Stimulated activated CD4-positive, alpha-beta T cell treated with anti-CD3 and anti-CD28 coated beads, Interleukin-12 subunit alpha, Interleukin-12 subunit beta, amount 100 ng/mL, for 24 hours (primary cell): ENCODE measurements at places on chromosomes 2 and 18.

GRCh38 chr2:225400060-225400511 is 576 bp downstream of the NYAP2 start:
- DNase-seq, result no peak

- no peak for DNase-seq
Observed at GRCh38 chr2:179235463-179236108, 29.0 kb downstream of the SESTD1 start.

DNA sequence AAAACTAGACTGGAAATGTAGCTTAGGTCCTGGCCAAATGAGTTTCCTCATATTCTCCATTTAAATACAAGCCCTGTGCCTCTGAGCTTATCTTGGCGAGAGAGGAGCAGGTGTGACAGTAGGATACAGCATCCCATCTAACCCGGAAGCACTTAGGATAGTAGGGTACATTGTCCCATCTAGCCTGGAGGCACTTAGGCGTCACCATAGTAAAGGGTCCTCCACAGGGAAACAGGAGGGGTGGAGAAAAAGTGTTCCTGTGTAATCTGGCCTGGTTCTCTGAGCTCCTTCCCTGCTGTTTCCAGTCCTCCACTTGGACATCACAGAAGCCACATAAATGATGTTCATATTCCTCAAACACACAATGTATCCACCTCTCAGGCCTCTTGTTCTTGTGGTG is 301.4 kb downstream of the GALR1 start:
- no peak for DNase-seq

- no peak for DNase-seq
Observed at GRCh38 chr2:238790833-238791230, 57.1 kb upstream of the TWIST2 start.

DNA sequence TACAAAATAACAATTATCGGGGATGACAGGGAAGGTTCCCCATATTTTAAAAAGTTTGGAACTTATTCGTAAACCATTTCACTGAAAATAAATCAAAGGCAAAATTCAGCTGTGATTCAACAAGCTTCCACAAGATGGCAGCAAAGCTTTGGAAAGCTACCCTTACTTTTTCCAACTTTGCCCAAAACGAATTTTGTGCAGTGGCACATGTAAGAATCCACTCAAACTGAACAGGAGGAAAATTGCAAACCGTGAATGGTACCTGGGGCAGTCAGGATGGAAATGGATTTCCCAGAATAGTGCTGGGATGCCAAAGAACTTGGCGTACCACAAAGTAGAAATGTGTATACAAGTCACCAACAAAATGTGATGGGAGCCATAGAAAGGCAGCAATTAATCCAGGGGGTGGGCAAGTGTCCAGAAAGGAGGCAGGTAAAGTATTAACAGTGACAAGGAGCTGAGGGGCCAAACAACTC is 10.7 kb downstream of the RPL31 start:
- no peak for DNase-seq

- DNase-seq, result no peak
Observed at GRCh38 chr18:8300751-8301410, 308.4 kb upstream of the RAB12 start.

- no peak for DNase-seq
Observed at GRCh38 chr2:15793978-15794377, 146.4 kb upstream of the MYCN start.

- DNase-seq, result no peak
Observed at GRCh38 chr2:62110415-62111025, 85.4 kb upstream of the B3GNT2 start.

- no peak for DNase-seq
Observed at GRCh38 chr2:109377976-109378375, 235.8 kb downstream of the SEPTIN10 start.

DNA sequence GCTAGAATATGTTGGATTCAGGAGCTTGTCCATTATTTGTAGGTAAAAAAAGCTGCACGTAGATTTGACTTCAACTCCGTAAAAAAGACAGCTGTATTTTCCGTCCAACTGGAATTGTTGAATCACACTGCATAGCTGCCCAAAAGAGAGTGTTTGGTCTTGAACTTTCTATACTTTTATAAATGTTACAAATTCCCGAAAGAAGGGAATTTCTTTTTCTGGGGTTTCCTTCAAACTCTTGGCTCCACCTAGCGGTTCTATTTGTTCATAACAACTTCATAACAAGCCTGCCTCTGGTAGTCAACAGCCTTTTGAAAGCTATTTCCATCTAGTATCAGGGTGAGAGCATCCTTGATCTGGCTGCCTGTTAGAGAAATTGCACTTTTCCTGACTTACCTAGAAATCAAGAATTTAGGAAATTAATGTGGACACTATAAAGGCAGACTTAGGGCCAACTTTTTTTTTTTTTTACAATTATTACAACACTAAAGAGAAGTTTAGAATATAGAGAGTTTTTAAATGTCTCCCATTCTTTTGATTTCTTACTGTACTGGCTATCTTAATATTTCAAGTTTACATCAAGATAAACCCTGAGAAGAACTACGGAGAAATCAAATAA is 48.1 kb downstream of the TMEM185B start:
- no peak for DNase-seq

DNA sequence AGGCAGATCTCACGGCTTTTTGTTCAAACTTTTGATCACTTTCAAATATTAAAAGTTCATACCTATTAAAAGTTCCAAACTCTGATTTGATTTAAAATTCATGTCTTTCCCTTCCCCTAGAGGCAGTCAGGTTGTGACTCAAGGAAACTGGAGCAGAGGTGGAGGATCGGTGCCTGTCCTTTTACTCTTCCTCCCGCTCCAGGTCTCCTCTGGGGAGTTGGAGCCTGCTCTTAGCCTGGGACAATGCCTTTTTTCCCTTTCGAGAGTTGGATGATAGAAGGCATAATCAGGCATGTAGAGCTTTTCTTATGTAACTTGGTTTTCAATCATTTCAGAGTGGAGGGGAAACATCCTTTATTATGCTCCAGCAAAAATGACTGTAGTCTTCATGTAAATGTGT is 1706.1 kb upstream of the CELF4 start:
- no peak for DNase-seq

DNA sequence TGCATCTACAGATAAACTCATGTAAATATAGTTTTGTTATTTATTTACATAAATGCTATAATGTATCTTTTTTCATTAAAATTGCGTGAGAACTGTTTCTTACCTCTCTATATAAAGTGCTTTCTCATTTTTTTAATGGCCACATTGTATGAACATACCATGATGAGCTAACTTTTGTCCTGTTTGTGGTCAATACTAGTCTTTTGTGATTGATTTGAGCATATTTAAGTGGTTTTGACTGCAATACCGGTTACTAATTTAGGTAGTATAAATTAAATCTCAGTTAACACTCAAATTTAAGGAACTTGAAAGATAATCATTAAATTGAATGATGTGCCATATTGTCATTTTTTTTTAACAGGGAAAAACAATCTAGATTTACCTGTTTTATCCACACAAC is 108.2 kb downstream of the HAUS1 start:
- no peak for DNase-seq

- no peak for DNase-seq
Observed at GRCh38 chr2:3405307-3405706, 25.8 kb downstream of the TRAPPC12 start.

DNA sequence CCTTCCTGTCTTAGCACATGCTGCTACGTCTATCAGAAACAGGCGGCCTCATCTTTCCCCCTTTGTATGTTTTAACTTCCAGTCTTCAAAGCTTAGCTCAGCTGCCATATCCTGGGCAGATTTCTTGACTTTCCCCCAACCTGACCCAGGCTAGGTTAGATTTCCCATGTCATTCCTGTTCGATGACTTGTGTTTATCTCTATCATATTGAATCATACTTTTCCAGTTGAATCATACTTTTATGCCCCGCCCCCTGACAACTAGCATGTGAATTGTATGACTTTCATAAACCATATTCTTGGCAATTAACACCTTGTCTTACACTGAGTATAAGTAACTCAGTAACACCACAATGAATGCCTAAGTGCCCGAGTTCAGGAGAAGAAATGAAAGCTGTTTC is 128.3 kb downstream of the CYRIA start:
- no peak for DNase-seq

- no peak for DNase-seq
Observed at GRCh38 chr2:120272763-120273481, 20.3 kb downstream of the RALB start.

GRCh38 chr2:8478471-8478793 is 203.4 kb upstream of the ID2 start:
- DNase-seq, result no peak

DNA sequence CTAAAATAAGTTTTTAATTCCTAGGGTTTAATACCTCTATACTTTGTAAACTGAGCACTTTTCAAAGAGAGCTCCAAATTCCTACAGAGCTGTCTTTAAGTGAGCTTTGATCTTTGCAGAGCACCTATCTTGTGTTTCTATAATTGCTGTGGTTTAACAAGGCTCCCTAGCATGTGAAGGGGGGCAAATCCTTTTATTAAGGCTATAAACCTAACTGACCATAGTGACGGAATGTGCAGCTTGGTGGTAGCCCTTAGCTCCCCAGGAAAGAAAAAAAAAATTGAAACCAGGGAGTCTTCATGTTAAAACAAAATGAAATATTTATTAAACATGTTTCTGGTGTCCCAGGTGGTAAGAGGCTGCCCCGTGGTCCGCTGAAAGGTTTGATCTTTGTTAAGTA is 78.6 kb upstream of the ETAA1 start:
- DNase-seq, result no peak

- no peak for DNase-seq
Observed at GRCh38 chr2:63399156-63399555, 189.1 kb downstream of the WDPCP start.

GRCh38 chr18:66724664-66725356 is 120.9 kb upstream of the CDH19 start:
- DNase-seq, result no peak

DNA sequence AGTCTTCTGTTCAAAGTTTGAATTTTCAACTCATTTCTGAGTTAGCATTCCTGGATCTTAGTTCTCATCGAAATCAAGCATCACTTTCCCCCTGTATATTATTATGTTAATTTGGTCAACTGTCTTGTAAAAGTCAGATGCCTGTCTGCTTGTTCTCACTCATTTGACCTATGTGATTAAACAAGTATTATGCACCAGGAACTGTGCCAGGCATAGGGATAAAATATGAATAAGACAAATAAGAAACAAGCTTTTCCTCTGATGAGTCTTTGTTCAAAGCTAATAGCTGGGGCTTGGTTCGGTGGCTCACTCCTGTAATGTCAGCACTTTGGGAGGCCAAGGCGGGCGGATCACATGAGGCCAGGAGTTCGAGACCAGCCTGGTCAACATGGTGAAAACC is 19.7 kb upstream of the EMILIN2 start:
- no peak for DNase-seq

- DNase-seq, result no peak
Observed at GRCh38 chr2:55370208-55370607, 49.4 kb downstream of the CCDC88A start.

DNA sequence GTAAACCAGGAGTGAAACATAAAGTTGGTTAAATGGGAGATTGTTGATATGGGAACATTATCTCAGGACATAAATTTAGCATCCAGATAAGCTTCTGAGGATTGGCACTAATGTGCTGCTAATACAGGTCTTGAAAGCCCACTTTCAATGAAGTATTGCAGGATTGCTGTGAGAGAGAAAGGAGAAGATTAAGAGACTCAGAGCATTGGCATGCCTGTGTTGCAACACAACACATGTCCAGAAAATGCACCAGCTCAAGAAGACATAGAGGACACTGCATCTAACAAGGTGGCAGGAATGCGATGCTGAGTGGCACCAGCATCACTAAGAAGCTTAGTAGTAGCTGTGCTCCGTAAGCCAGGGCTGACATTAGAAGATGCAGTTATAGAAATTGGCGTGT is 728.9 kb downstream of the SUCLG1 start:
- DNase-seq, result no peak

DNA sequence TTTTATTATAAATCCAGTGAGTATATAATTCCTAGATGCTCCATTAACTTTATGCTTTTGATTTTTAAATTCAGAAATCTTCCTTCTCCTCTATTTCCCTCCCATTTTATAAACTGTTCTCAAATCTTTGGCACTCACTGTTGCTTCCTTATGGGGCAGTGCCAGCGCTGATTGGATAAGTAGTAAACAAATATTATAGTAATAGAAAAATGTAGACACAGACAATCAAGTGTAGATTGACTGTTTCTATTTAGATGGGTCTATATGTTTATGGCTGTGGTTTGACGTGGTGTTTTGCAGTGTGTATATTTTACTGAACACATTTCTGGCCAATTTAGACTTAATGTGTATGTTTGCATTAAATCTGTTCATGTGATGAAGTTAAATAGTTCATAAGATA is 36.6 kb downstream of the LYPD6B start:
- no peak for DNase-seq

- DNase-seq, result no peak
Observed at GRCh38 chr18:58541146-58541788, 87.6 kb downstream of the ALPK2 start.

- DNase-seq, result no peak
Observed at GRCh38 chr2:121142452-121142851, 142.6 kb downstream of the TFCP2L1 start.

DNA sequence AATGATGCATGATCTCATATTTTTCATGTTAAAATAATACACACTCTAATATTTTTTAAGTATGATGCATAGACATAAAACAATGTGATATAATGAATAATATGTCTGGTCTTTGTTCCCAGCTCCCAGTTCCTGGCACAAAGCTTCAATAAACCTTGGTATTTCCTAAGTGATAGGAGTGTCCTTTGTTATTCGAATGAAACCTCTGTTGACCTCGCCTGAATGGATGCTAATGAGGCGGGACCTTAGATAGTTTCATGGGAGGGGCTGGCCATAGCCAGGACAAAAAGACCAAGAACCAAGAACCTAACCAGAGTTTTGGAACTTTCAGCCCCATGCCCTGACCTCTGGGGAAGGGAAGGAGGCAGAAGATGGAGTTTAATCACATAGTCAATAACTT is 257.7 kb upstream of the COPS8 start:
- no peak for DNase-seq

DNA sequence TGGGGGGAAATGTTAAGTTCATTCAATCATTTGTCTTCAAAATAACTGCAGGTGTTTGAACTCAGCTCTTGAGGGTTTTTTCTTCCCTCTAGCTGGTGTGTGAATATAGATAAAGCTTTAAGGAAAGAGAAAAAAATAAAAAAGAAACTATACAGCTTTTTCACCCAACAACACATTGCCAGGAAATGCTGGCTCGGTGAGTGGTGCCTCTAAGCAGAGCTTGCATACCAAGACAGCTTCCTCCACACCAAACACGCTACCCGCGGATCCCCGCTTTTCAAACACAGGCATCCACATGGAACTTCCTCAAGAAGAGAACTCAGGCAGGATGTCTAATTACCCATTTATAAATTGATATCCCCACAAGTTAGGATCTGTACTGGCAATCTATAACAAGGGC is 69.8 kb upstream of the TANK start:
- no peak for DNase-seq

GRCh38 chr2:135948642-135949355 is 36.6 kb downstream of the DARS1 start:
- DNase-seq, result no peak
